NCI-H146 (cell line): ENCODE measurements at places on chromosomes 3 and 15.
A peak's percentile ranks its signal among the peaks of the same experiment; 100 is the strongest.

- DNase-seq: peak; percentile 11
These were observed 215.2 kb upstream of the PRICKLE2 start for GRCh38 chr3:64440498-64440897.

DNA sequence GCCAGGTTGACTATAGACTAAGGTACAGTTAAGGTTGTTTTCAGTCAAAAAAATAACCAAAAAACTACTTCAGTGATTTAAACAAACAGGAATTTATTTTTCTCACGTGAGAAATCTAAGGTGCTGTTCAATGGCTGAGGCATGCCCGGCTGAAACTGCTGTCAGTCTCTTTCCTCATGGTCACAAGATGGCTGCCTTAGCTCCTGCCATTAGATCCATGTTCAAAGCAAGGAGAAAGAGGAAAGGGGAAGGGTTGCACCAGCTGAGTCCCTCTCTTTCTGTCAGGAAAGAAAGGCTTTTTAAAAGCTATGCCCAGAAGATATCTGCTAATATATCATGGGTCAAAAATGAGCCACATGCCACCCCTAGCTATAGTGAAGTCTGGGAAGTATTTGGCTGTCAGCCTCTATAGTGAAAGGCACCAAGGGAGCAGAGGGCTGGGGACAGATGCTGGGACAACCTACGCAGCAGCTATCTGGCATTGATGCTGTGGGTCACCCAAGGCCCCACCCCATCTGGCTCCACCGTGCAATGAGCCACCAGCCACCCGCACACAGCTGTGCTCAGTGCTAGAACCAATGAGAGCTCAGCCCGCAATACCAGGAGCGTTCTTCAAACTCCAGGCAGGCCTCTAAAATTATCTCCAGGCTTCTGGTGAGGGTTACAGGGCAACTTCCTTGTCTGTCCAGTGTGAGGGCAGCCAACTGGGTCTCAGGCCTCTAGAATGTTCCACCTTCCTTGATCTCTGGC, 64.7 kb upstream of the GATA2 start:
- DNase-seq: no peak

DNA sequence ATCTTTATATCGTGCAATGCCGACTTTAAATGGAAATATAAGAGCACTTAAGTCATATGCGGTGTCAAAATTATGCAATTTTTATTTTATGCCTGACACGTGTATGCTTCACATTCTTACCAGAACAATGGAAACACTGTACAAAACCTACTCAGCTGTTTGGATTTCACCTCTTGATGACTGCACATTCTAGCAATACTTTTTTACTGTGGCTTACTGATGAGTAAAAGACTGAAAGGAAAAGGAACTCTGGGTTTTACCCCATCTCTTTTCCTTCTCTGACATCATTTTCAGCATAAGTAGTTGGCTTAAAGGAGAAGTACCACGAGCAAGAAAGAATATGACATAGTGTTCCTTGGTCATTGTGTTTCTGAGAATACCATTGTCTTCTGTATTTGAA, 142.8 kb downstream of the POLR2M start:
- DNase-seq: no peak

- no peak for DNase-seq
These were observed 156.0 kb downstream of the CACNA1D start for GRCh38 chr3:53650424-53650823.

DNA sequence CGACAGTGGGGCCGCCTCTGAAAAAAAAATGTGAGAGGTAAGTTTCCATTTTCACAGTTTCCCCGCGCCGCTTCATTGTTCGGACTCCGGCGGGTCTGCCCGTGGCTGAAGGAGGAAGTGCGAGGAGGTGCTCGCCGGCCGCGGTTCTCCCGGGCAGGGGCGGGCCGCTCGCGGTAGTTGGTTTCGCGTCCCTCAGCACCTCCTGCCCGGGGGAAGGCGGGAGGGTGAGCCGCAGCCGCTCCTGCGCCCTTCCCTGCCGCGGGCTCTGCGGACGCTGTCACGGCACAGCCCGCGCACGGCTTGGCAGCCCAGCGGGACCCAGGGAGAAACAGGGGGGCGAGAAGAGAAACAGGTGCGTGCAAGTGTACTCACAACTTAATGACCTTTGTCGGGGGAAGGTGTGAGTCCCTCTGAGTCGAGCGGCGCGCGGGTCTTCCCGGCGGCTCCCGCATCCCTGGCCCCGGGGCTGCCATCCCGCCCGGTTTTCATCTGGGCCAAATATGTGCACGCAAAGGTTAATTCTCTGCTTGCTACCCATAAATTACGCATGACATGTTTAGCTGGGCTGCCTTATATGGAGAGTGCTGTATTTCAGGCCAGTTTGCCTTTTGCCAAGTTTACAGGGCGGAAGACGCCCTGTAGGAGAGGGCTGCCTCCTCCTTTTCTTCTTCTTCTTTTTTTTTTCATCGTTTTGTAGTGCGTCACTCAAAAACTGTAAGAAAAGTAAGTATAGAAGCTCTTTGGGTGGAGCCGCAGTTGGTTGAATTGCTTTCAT, 514 bp downstream of the MBNL1 start:
- peak; percentile 89 for DNase-seq

DNA sequence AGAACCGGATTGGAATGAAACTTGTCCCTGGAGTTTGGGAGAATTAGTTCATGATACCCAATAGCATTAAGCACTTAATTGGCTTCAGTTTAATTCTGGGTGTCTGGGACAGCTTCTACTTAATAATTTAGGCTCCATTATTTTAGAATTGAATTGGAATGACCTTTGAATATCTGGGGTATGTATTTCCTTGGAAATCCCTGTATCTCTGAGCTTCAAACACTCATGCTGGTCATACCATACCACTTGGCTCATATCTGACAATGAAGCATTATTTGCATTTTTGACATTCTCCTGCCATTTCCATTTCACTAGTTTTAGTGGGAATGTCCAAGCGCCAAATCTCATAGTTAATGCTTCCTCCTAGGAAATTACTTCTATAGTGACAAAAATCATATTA, 393.1 kb downstream of the DIPK2A start:
- DNase-seq: no peak

DNA sequence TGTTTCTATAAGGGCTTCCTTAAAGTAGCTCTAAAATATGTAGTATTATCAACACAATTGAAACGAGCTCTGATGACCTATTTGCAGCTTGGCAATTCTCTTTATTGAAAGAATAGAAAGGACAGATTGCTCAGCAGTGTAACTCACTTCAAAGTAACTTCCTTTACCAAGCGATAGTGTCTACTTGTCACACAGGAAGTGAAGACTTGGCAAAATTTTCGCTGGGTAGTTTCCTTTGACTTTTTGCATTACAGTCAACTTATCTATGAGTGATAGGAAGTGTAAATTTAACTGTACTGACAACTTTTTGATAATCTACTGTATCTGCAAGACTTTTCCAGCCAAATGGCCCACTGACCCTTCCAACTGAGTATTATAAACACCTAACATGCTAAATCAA, 22.8 kb downstream of the SLC9A9 start:
- no peak for DNase-seq

GRCh38 chr3:186361246-186361761, 730 bp downstream of the DGKG start:
- peak; percentile 8 for DNase-seq

DNA sequence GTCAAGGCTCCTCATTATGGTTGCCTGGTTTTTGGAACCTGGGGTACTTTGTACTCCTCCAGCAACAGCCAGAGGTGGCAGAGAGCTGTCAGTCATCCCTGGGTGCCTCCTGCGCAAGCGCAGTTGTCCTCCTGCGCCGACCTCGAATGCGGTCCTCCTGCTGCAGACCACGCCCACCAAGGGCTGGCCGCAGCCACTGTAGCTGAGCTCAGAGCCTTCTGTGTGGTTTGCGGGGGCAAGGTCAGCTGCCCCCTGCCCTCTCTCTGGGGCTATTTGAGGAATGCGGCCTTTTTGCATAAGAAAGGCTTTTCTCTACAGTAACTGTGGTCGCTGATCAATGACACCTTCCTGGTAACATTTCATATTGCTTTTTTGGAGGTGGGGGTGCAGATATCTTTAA, 131.3 kb upstream of the SNRPN start:
- no peak for DNase-seq

DNA sequence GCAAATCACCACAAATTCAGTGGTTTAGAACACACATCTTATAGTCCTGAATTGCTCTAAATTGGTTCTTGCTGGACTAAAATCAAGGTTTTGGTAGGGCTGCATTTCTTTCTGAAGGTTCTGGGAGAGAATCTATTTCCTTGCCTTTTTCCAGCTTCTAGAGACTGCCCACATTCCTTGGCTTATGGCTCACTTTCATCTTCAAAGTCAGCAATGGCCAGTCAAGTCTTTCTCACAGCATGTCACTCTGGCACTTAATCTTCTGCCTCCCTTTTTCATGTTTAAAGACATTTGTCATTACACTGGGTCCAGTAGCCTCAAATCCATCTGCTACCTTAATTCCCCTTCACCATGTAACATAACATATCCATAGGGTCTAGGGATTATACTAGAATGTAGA, 149.0 kb downstream of the NEK10 start:
- no peak for DNase-seq

- no peak for DNase-seq
These were observed 33.8 kb downstream of the MBNL1 start for GRCh38 chr3:152302521-152303021.

- no peak for DNase-seq
These were observed 12.1 kb downstream of the TMOD3 start for GRCh38 chr15:51841406-51842040.

- DNase-seq: peak; percentile 34
These were observed 28.9 kb downstream of the FBXW12 start for GRCh38 chr3:48400824-48401433.

DNA sequence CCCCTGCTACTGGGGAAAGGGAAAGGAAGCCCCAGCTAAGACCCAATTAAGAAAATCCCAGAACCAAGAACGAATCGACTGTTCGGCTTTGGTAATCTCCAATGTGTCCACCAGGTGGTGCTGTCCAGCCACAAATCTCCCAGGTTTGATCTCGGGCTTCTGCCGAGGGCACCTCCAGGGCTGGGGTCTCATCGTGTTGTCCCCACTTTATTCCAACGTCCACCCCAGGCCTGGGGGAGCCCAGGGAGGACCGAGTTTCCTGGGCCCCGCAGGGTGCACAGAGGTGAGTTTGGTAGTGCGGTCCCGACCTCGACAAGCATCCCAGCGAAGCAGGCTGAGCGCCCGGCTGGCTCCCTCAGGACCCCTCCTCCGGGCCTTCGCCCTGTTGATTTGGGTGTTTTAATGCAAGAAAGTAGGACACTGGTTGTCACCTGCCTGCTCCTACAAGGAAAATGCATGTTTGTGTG, 185.1 kb downstream of the GOLGA6L6 start:
- no peak for DNase-seq

- no peak for DNase-seq
These were observed 8.2 kb downstream of the RTP3 start for GRCh38 chr3:46505953-46506352.

DNA sequence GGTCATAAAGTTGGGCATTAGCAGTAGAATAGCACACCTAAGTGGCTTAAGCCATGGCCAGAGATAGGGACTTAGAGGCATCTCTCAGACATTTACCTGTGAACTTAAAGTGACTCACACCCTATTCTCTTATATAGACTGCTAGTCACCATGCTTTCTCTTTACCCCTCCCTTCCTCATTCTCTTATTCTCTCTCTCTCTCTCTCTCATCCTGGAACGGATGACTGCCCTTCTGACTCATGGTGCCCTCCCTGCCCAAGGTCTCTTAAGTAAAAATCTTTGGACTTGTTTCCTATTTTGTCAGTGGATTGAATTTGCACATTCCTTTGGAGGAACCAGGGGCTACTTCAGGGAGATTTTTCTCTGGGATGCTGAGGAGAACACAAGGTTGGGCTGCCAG, 58.8 kb downstream of the NPAP1 start:
- no peak for DNase-seq

DNA sequence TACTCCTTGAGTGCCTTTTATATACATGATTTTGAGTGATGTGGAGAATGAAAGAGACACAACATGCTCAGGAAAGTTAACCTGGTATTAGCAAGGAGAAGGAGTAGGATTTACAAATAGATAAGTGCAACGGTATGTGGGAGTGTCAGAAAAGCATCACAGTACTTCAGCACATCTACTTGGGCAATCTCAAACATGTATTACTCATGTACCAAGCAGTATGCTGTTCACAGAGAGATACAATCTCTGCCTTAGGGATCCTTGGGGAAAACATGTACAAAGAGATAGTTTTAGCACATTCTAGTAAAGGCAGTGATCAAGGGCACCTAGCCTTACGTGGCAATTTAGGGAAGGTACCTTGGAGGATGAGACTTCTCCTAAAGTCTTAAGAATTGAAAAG, 146.5 kb downstream of the FILIP1L start:
- DNase-seq: no peak

DNA sequence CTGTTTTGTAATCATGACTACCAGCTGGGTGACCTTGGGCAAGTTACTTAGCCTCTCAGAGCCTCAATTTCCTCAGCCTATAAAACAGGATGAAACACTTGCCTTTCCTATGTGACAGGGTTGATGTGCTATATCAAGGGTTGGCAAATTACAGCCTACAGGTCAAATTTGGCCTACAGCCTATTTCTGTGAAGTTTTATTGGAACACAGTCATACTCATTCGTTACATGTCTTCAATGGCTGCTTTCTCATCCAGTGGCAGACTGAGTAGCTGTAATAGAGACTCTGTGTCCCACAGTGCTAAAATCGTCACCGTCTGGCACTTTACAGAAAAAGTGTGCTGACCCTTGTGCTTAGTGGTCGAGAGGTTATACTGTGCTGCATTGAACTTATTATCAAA, 16.6 kb downstream of the ABHD6 start:
- no peak for DNase-seq

- no peak for DNase-seq
These were observed 29.7 kb upstream of the USP50 start for GRCh38 chr15:50576166-50576565.

GRCh38 chr3:140308535-140308934, 369.3 kb upstream of the TRIM42 start:
- DNase-seq: no peak

DNA sequence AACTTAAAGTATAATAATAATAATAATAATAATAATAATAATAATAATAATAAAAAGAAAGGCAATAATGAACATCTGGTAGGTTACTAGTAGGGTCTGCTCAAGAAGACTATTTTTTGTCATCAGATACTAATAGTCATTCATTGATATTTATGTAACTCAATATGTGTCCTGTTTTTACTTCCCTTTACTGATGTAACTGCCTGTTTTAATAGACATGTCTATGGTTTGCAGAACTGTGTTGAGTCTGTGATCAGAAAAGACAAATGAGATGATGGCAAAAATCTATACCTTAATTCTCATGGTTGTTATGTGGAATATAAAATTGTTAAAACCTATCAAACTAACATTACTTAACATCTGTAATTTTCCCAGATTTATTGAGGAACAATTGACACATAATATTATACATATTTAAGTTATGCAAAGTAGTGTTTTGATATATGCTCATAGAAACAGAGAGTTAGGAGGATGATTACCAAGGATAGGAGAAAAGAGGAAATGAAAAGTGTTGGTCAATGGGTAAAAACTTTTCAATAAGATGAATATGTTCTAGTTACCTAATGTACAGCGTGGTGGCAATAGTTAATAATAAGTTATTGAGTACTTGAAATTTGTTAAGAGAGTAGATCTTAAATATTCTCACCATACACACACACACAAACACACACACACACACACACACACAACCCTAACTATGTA, 699.4 kb downstream of the ZPLD1 start:
- no peak for DNase-seq

- DNase-seq: peak; percentile 73
These were observed 230.4 kb downstream of the ADAMTS17 start for GRCh38 chr15:100111125-100112060.
